Natural killer cell (primary cell): ENCODE measurements at places on chromosomes 3 and 15. TPM values are rescaled to one million over a fixed set of nuclear protein-coding genes. Genes with fewer than 3 reads are reported as not detected.

Gene C3orf20
- 0.14 TPM for total RNA-seq

Gene KCTD6
- total RNA-seq = 7.5 TPM

Gene CIB2
- total RNA-seq = 1.5 TPM

Gene TRH
- not detected for total RNA-seq

Gene NMD3
- total RNA-seq = 51.1 TPM

Gene C3orf62
- total RNA-seq = 12.7 TPM

Gene OGG1
- total RNA-seq = 52.1 TPM

DNA sequence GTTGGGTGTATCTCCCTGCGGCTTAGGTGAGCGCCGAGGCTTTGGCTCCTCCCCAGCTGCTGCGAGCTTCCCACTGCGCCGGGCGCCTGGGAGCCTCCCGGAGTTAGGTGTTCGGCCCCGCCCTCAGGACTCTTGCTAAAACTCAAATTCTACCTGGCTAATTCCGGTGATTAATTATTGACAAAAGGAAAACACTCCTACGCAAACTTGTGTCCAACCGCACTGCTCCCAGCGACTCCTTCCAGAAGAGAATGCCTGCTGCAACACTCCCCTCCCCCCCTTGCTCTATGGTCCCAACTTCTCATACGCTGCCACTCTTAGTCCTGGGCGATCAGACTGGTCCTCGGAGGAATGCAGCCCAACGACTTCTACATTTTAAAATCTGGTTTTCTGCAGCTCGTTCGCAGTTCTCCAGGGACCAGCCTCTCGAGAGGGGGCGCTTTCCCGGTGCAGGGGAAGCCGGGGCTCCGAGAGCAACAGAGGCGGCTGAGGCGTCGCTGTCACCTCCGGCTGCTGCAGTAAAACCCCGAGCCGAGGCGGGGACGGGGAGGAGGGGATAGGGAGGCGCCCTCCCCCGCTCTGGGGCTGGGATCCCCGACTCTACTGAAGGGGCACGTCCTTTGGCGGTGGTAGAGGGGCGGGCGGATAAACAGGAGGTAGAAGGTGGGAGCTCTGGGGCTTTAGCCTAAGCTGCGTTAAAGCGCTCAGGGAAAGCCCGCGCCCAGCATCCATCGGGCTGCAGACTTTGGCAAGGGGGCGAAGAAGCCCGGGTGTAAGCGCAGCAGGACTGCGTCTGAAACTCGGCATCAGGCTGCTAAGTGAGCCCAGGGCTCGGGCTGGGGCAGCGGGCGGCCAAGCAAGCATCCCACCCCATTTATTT is at the start of gene SPTSSB:
TSS of gene SPTSSB (minus strand) at position 77 of the 880 bp plus-strand sequence. CDS start 25,194 bp downstream, outside the sequence.
- DNase-seq = peak; percentile 24

DNA sequence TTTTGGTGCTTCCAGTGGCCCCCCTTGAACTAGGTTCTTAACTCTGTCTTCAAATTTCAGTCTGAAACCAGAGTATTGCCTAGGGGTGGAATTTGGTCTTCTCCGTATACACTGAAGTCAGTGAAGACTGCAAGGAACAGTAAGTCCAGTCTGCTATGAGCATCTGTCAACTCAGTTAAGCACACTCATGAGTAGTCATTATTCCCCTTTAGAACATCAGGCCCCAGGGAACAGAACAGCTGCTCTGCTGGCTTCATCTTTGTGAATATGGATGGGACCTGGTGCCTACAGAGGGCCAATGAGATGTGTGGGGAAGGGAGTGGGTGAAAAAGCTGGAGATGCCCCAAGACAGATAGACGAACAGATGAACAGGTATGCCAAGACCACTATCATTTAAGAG is 85.2 kb upstream of the PRR23C start:
- DNase-seq = no peak

GRCh38 chr15:65957451-65957850 is 88.2 kb downstream of the RAB11A start:
- DNase-seq = no peak

DNA sequence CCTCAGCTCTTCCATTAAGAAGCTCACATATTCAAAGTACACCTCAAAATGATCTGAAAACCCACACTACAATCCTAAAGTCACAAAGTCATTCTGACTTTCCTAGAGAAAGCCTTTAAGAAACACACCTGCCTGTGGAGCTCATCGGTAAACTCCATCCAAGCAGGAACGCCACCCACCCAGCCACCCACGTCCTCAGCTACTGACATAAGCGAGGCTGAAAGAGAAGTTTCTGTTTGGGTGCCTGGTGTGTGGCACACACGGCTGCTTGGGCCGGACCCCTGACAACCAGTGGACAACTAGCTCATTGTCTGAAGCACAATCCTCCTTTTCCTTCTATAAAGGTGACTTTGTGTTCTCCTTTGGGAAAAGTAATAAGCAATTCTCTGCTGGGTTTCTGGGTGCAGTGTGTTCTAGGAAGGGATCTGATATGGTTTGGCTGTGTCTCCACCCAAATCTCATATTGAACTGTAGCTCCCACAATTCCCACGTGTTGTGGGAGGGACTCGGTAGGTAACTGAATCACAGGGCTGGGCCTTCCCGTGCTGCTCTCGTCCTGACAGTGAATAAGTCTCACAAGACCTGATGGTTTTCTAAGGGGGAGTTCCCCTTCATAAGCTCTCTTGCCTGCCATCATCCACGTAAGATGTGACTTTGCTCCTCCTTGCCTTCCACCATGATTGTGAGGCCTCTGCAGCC is 26.1 kb downstream of the FAM174B start:
- DNase-seq = no peak

- DNase-seq = no peak
Measured at GRCh38 chr3:124281453-124282316, 289.8 kb upstream of the ROPN1 start.

GRCh38 chr3:191774485-191774884 is 313.5 kb downstream of the PYDC2 start:
- DNase-seq = no peak

DNA sequence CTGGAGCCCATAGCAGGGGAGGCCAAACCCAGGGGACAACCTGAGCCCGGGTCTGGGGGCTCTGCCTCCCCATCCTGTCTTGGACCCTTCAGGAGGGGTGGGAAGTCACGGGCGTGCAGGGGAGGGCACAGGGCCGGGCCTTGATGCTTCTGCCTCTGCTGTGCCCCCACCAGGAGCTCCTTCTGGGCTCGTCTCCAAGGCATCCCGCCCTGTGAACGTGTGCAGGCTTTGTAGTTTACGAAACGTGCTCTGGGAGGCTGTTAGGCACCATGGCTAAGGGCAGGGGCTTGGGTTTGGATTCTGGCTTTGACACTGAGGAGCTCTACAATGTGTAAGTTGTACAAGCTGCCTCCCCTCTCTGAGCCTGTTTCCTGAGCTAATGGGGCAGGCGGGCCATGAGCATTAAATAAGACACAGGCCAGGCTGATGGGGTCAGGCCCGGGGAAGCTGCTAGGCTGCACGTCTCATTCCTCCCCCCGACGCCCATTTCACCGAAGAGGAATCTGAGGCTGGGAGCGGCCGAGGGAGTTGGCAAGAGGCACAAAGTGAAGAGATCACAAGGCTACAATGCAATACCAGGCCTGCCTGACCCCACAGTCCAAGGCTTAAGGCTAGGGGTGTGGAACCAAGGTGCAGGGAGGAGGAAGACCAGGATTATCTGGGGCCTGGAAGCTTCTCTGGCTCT is 19.6 kb downstream of the PLXND1 start:
- DNase-seq = no peak

DNA sequence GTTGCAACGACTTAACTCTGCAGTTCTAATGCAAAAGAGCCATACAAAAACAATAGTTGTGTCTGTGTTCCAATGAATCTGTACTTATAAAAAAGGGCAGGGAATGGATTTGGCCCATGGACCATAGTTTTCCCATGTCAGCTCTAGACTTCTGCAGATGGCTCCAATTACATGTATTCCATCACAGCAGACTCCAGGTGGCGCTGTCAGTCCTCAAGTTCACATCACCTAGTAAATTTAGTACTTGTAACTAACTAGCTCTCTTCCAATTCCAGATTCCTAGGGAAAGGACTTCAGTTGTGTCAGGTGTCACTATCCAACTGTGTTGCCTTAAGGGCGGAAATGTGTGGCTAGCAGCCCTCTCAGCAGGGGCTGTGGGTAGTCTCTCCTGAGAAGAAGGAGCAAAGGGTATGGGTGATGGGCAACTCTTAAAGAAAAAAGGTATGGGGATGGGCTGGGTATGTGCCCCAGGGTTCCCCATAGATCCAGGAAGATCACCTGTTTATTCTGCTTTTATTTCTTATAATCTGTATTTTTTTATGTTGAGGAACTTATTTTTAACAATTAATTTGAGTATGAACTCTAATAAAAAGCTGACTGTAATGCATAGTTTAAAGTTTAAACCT is 36.2 kb downstream of the BBS4 start:
- DNase-seq = peak; percentile 81
